Epithelial cell of esophagus (primary cell): ENCODE measurements at places on chromosomes 7 and 10.

GRCh38 chr7:2104107-2104710 is 128.5 kb downstream of the MAD1L1 start:
- DNase-seq: peak; percentile 61

- DNase-seq: no peak
Observed at GRCh38 chr7:100602889-100603725, 944 bp downstream of the PCOLCE start.

- DNase-seq: peak; percentile 76
Observed at GRCh38 chr10:72552857-72553256, 73.0 kb downstream of the MICU1 start.

DNA sequence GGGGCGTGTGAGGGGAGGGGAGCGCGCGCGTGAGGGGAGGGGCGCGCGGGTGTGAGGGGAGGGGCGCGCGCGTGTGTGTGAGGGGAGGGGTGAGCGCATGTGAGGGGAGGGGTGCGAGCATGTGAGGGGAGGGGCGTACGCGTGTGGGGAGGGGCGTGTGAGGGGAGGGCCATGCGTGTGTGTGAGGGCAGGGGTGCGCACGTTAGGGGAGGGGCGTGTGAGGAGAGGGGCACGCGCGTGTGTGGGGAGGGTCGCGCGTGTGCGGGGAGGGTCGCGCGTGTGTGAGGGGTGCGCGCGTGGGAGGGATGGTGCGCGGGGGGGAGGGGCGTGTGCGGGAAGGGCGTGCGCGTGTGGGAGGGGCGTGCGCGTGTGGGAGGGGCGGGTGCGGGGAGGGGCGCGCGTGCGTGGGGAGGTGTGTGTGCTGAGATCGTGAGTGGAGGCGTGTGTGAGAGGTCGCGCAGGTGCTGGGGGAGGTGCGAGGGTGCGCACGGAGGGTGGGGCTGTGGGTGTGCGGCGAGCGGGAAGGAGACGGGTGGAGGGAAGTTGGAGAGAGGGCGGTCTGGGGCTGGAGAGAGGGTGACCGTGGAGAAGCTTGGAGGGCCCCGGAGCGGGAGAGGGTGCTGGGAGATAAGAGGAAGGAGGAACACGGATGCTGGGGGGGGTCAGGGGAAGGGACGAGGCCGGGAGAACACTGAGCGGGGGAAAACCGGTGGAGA is 19.7 kb downstream of the MXI1 start:
- DNase-seq: no peak

- no peak for DNase-seq
Observed at GRCh38 chr7:98217623-98218582, 6.7 kb downstream of the BHLHA15 start.

DNA sequence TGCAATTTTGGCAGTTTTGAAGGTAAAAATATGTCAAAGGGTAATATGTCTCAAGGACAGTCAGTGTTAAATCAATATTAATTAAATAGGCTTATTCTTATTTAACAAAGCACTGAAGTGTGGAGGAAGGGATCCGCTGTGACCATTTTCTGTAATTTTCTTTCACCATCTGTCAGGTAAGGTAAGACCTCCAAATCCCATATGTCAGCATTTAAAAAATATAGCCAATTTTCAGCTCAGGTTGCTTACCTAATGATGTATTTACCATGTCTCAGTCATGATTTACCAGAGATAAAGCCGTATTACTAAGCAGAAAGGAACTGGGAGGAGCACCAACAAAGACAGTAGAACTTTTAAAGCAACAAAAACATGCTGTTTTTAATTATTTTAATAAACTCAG is 683.9 kb downstream of the CCSER2 start:
- no peak for DNase-seq

DNA sequence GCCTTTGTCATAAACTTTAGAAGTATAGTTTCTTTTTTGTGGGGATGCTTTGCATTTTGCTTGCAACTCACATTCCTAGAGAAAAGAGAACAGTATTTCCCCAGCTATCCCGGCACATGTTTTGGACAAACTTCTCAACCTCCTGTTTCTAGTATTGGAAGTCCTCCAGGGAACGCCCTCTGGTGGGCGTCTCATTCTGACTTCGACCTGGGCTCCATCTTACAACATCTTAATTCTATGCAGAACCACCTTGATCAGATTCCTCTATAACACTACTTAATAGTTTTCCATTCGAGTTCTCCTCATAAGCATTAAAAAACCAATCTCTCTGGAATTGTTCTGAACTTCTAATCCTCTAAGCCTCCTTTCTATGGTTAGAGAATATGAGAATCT is 139.5 kb upstream of the FZD8 start:
- peak; percentile 15 for DNase-seq

DNA sequence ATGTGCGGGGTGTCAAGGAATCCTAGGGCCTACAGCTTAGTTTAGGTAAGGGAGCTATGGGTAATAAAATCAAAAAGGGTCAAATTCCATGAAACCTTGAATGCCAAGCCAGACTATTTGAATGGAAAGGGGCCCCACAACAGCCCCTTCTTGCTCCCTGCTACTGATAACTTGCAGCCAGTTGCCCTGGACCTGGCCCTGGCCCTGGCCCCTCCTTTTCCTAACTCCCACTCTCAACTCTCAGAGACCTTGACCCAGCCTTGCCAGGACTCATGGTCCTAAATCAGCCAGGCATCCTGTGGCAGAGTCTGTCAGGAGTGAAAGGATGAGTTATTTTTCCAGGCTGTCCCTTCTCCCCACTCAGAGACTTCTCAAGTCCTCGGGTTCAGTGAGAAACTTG is 5.9 kb downstream of the KCNIP2 start:
- no peak for DNase-seq

DNA sequence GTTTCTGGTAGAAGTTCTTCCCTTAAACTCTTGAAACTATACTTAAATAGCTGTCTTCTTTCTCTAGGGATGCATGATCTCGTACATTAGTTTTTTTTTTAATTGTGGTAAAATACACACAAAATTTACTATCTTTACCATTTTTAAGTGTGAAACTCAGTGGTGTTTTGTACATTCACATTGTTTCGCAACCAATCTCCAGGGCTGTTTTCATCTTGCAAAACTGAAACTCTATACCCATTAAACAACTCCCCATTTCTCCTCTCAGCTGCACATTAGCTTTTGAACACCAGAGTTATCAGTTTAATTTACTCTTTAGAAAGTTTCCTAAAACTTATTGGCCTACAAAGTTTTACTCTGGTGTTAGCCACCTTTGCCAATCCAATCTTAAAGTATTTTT is 45.5 kb upstream of the PRKAR2B start:
- DNase-seq: peak; percentile 3

DNA sequence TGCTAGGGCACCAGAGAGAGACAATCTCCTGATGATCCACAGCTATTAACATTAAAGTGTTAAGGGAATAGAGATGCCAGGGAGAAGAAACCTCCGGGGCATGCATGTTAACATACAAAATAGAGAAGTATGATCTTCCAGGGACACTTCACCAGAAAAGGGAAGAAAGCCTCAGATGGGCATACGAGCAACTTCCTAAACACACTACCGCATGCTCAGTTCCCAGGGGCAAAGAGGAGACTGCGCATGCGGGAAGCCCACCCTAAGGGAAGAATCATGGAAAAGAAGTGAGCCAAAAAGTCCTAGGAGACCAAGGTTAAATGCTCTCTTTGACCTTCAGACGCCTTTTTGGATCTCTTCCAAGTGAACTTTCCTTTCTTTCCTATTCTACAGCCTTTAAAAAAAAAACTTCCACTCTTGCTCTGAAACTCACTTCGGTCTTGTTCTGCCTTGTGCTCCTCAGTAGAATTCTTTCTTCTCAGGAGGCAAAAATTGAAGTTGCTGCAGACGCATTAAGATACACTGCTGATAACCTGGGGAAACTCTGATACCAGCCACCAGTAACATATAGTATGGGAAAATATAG is 1211.3 kb downstream of the REEP3 start:
- DNase-seq: no peak

DNA sequence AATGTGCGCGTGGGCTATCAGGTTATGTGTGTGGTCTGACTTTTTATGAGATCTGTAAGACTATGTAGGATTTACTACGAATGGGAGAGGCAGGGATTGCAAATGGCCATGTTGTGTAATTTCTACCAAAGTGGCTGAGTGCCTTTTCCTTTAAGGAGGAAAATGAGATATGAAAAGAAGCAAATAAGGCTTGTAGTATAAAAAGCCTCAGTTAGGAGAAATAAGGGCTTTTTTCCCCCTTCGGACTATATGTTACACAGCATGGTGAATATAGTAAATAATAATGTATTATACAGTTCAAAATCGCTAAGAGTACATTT is 447 bp upstream of the GPAM start:
- DNase-seq: no peak

DNA sequence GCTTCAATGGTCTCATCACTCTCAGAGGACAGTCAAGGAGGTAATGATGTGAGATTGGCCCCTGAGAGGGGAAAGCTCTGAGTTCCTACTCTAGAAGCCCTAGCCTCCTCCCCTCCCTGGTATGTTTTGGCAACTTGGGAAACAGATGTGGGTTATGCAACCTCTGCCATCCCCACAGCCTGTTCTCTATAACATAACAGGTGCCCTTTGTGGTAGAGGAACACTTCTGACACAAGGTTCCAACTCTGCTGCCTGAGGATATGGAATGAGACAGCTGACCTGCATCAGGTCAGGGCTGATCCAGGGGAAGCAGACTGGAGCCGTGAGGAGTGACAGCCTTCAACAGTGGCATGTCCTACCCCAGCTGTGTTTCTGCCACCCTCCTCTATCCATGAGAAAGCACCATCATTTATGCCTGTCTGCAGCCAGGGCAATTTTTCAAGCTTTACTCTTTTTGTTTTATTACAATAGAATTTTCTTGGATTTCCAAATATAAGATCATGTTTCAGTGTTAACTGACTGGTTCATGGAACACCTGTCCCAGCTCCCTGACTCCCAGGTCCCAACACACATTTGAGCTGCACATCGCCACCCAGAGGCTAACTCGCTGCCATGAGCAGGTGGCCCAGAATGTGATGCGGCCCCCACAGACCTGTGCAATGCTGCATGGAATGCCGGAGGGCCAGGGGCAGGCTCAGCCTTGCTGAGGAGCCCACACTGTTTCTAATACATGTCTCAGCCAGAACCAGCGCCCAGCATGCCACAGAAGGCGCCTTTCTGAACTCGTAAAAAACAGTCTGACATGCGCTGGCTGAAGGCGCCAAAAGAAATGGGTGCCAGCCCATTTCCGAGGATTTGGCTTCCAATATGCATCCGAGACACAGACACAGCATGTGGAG is 124.8 kb upstream of the CHST15 start:
- peak; percentile 79 for DNase-seq

- no peak for DNase-seq
Observed at GRCh38 chr10:121449482-121449924, 148.7 kb downstream of the FGFR2 start.

GRCh38 chr7:155514296-155514695 is 32.1 kb downstream of the CNPY1 start:
- no peak for DNase-seq

GRCh38 chr7:151590071-151590849 is 70.6 kb upstream of the RHEB start:
- no peak for DNase-seq

GRCh38 chr10:26249681-26250080 is 33.1 kb downstream of the GAD2 start:
- DNase-seq: no peak

DNA sequence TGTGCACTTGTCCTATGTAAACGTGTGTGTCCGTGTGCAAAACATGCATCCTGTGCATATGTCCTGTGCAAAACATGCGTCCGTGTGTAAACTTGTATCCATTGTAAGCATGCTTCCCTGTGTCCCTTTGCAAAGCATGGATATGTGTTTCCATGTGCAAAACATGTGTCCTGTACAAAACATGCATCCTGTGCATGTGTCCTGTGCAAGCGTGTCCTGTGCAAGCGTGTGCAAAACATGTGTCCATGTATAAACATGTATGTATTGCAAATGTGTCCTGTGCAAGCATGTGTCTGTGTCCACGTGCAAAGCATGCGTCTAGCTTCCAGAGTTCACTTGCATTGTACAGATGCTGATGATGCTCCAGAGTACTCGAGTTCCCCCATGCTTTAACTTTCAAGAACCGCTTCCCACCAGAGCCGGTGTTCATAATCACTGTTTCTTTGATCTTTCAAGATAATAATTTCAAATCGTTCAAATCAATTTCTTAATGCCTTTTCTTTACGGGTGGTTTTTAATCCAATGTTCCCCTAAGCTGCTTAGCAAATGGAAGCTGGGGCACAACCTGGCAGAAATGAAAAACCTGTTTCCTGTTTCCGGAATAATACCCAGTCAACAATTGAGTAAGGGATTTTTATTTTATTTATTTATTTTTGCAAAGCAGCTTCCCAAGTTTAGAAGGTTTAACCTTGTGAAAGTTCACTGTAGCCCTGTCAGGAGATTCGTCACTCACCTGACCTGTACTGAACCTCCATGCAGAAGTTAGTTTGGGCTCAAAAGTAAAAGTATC is 641 bp upstream of the ASB13 start:
- no peak for DNase-seq

DNA sequence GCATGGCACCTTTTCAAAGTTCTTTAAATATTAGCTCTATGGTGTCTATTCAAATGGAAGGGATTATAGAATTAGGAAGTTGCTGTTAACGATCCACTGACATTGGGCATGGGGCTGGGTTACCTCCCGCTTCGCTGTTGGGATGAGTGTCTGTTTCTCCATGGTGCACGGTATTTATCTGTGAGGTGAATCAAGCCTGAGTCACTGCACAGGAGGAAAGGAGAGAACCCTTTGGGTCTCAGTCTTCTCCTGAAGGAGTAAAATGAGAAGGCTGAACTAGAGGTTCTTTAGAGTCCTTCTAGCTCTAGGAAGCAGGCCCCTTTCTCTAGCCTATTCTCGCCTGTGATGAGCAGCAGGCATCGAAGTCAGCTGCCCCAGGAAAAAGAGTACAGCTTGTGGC is 7.3 kb downstream of the JCAD start:
- peak; percentile 67 for DNase-seq

GRCh38 chr10:69065406-69066361 is 22.2 kb upstream of the SRGN start:
- DNase-seq: peak; percentile 65

GRCh38 chr7:67809586-67809985 is 813.0 kb downstream of the TYW1 start:
- DNase-seq: no peak

- DNase-seq: peak; percentile 62
Observed at GRCh38 chr10:80530251-80530650, 7.5 kb upstream of the SH2D4B start.

DNA sequence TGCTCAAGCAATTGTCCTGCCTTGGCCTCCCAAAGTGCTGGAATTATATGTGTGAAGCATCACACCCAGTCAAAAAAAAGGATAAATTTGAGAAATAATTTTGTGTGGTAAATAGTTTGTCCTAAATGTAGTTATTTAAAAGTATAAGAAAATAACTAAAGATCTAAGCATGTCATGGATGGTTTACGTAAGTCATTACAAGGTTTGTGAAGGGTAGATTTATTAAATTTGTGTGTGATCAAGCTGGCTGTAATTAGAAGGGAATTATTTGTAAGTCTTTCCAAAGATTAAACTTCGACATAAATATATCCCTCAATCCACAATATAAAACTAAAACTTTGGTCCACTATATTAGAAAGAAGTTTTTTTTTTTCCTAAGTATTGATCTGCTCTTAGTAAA is 28.6 kb downstream of the ORC5 start:
- DNase-seq: no peak

DNA sequence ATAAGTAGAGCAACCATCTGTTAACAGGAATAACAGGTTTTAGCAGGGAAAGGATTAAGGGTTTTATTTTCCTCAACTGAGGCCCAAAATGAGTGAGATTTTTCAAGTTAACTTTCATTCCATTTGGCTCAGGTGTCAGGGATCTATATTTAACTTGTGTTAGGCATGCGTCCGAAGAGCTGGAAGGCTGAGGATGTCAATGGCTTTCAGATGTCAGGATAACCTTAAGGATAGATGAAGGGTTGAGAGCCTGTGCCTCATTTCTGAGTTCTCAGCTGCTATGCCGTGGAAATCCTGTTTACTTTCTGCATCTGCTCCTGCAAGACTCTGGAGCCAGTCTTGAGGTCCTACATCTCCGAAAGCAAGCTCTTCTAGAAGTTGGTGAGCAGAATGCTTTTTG is 36.4 kb upstream of the CD36 start:
- DNase-seq: no peak
